ENCODE measurements at places on chromosomes 12 and 14.

DNA sequence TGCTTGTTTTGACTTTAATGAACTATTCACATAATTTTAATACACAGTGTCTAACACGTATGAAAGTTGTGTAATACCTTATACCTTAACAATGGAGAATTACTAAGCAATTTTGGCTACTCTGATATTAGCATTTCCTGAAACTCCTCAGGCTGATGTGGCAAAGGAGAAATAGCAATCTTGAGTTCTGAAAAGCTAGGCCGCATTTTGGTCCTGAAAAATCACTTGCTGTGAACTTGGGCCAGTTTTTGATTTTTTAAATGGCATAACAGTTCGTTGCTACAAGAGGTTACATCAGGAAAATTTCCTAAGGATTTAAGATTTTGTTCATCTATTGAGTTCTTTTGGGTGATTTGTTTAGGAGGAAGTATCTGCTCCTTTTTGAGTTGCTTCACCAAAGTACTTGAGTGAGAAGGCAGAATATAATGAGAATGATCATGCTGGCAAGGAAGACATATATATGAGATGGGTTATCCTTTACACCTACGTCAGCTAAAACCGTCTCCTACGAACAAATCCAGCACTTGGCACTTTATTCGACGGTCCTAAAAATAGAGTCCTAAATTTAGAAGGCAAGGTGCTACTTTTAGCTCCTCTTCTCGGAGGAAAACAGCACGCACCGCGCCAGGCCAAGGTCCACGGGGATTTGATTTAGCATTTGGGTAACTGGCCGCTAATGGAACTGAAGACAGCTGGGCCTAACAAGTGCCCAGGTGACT, 32.2 kb downstream of the MIA2 start:
- no peak for DNase-seq

DNA sequence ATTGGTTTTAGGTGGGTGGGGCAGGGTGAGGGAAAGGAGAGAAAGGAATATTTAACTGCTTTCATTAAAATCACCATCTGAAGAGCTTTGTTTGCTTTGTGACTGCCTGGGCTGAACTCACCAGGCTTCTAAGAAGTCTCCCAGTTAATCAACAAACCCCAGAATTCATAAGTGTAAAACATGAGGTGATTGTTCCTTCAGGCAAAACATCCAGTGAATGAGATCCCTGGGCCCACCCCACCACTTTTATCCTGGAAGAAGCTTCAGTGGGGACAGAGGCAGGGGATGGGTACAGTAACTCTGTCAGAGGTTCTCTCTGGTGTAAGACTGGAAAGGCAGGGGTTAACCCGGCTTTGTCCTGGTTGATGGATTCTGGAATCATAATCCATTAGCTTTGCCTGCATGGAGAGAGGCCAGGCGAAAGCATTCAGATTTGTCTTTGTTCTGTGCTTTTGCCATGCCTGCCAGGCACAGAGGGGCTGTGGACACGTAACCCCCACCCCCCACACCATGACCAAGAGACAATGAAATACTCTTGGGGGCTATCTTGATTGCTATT, 16.7 kb downstream of the PDE1B start:
- no peak for DNase-seq

DNA sequence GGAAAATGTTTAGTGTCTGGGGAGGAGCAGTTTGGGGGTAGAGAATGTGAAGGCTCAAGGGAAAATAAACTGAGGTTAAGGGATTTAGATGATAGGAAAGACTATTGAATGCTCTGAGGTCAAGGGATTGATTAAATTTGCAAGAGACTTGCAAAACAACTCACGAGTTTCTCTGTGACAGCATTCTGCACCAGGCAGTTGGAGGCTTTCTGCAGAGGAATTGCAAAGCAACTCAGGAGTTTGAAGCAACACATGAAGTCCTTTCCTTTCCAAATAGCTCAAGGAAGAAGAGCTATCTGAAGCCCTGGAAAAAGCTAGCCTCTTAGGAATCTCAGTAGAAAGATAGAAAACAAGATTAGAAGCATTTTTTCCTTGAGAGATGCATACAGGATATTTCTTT, 23.9 kb downstream of the SLC7A8 start:
- no peak for DNase-seq

- no peak for DNase-seq
These were observed 31.5 kb upstream of the BHLHE41 start for GRCh38 chr12:26156201-26156871.

DNA sequence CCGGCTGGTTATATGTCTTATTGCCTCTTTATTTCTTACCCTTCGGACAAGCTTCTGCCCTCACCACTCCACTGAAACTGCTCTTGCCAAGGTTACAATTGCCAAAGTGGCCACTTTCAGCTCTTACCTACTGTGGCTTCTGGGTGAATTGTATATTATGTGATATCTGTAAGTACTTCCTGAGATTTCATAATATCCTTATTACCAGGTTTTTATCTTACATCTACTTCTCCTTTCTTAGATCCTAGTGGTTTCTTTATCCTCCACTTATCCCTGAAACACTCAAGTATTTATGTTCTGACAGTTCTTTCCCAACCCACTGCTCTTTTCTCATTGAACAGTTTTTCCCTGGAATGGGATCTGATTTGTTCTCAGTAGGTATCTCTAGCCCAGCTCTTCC, 10.5 kb downstream of the CELA1 start:
- no peak for DNase-seq

DNA sequence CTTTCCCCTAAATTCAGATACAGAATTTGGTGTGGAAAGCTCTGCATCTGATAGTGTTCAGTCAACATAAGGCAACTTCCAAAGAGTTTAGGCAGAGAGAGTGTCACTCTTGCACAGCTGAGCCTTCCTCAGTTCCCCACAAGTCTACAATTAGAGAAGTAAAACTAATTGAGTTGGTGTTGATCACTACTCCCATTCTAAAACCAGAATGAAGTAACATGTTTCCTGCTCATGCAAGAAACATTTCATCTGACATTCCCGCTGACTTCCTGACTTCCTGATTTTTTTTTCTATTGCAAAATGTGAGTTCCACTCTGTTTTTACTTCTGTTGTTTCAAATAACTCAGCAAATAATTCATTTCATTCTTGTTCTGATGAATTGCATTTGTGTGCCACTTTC, 271.0 kb downstream of the ALG10B start:
- no peak for DNase-seq

- no peak for DNase-seq
These were observed 10.0 kb upstream of the SERPINA10 start for GRCh38 chr14:94303111-94303510.

DNA sequence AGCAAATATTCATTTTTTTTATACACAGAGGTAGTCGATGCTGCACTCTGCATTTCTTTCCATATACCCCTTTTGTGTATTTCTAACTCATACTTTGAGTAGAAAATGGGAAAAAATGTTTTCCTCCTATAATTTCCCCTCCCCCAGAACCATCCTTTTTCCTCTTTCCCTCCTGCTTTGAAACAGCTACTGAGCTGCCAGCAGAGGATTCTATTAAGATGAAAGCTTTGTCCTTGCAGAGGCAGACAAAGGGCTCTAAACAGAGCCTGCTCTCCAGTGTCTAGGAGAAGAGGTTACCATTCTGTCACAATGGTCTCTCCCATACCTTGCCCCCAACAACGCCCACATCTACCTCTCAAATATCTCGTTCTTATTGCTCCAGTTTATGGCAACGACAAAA, 74.6 kb upstream of the OSBPL8 start:
- DNase-seq, result no peak

- no peak for DNase-seq
These were observed 24.0 kb downstream of the CCDC38 start for GRCh38 chr12:95918194-95918993.

DNA sequence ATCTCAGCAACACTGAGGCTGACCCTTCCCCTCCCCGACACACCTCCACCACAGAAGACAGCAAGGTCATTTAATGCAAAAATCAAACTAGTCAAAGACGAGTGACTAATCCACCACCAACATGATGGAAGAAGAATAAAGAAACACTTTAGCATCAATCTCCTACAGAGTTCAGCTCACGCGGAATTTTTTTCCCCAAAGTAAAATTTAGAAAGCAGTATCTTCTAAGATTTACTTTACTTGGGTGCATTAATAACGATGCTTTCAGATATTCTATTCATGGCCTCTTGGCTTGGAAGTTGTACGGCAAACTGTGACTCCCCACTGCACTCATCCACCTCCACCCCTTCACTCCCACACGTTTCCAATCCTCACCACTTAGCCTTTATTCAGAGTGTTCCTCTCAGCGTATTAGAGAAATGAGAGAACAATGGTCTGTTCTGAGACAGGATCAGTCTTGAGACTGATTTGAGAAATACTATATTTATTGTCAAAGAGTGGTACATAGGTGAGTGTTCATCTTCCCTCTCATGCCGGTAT, 1.9 kb downstream of the EGLN3 start:
- DNase-seq, result no peak

DNA sequence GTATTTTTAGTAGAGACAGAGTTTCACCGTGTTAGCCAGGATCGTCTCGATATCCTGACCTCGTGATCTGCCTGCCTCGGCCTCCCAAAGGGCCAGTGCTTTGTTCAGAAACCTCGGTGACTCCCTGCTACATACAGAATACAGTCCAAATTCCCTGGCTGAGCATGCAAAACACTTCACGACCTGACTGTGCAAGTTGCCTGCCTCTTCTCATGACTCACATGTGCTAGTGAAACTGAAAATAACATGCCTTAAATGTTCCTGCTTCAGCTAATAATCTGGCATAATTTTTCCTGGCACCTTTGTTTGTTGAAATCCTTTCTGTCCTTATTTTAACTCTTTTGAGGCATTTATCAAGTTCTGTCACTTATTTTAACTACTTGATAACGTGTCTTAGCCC, 8.2 kb downstream of the DMAC2L start:
- DNase-seq, result no peak

GRCh38 chr12:49580572-49581535, 12.9 kb upstream of the MCRS1 start:
- no peak for DNase-seq

GRCh38 chr12:57591782-57592325, 862 bp downstream of the PIP4K2C start:
- no peak for DNase-seq

DNA sequence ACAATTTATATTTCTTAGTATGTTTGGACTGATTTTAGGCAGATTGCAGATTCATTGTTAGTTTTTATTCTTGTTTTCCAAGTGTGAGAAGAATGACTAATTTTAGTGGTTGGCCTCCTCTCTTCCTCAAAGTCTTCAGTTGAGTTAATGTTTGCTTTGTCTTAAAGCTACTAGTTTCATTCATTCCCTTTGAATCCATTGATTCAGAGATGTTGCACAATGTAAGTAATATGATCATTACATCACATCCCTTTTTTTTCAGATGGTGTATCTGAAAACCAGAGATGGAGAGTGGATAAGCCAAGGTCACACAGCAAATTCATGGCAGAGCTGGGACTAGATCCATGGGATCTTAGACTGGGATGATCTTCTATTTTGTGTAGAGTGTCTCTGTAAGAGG, 577.5 kb downstream of the BCL11B start:
- DNase-seq, result no peak

DNA sequence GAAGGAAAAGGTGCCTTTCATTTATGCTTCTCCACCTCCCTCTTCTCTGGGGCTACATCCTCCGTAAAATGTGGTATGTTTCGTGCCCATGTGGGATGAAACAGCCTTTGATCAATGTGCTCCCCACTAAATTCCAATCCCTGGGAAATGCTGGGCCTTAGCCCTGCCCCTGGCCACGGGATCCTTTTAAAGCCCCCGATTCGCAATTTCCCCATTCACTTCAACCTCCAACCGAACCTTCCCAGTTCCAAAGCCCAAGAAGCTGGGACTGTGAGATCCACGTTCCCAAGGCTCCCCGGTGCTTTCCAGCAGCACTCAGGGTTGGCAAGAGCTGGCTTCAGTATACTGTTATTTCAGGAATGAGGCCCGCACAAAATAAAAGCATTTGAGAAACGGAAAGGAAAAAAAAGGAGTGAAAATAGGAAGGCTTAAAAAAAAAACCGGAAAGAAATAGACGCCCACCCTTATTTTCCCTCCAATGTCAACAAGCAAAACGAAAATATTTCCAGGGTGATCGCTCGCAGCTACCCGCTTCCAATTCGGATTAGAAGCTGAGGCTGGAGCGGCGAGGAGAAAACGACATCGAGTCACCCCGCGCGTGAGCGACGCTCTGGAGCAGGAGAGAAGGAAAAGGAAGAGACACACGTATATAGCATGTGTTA, 1.3 kb upstream of the FOXG1 start:
- DNase-seq, result no peak
